ENCODE measurements at places on chromosomes 3 and 15.

- no peak for DNase-seq
Measured at GRCh38 chr3:133838916-133839800, 33.5 kb downstream of the SRPRB start.

GRCh38 chr15:99508311-99508645 is 57.5 kb upstream of the MEF2A start:
- no peak for DNase-seq

DNA sequence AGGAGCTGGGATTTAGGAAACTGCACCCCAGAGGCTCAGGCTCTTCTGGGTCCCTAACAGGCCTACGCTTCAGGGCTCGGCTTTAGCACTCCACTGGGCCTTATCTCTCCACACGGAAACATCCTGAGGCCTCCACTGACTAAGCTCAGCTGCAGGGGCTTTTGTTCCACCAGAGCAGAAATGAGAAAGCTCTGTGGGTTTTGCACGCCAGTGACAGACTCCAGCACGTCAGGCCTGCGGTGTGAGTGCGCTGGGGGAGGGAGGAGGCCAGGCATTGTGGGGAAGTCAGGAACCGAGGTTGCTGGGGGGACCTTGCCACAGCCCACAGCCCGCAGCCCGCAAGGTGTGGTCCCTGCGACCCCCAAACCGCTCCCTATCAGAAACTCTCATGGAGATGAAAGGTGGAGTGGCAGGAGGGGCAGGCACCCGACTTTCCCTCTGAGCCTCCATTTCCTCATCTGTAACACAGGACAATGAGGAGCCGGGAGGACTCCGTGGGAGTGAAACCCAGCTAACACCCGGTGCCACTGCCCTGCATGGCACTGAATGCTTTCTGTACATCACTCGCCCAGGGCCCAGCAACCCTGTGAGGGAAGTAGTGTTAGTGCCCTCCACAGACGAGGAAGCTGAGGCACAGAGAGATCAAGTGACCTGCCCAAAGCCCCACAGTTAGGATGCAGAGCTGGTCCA is 106.5 kb downstream of the TPRA1 start:
- DNase-seq, result no peak

DNA sequence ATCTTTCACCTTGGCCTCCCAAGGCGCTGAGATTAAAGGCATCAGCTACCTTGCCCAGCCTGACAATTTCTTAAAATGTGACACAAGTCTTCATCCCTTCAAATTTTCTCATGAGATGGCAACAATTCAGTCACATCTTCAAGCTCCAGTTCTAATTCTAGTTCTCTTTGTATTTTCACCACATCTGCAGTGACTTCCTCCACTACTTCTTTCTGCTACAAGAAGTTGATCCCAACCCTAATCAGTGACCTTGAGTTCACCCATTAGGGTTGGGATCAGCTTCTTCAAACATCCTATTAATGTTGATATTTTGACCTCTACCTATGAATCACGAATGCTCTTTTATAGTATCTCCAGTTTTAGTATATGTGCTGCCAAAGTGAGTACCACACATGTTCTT is 59.8 kb downstream of the TRIM71 start:
- DNase-seq, result no peak

DNA sequence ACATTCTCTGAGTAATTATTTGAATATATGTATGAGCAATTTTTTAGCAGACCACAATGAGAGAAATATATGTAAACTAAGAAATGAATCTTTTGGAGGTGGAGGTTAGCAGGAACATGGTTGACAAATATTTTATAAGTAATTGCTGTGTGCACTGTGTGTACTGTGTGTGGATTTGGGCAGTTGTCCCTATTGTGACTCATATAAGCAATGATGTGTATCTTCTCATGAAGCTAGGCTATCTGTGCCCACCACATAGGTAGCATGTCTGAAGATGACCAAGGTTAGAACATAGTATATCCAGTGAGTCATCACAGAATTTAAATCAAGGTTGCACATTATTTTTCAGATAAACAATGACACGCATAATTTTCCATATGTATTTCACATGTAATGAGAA is 713.9 kb upstream of the GBE1 start:
- no peak for DNase-seq

Data from hepatic stellate cell (primary cell).